ENCODE measurements at places on chromosomes 2 and 18. TPM values are rescaled to one million over a fixed set of nuclear protein-coding genes. Genes with fewer than 3 reads are reported as not detected.

Gene C1GALT1C1L
- 1.8 TPM for polyA plus RNA-seq

Gene ITGA4
- 0.39 TPM for polyA plus RNA-seq

Gene C2orf42
- polyA plus RNA-seq = 5.6 TPM

Gene CNTNAP5
- polyA plus RNA-seq = not detected

Gene CDH7
- not detected for polyA plus RNA-seq

Gene KIDINS220
- polyA plus RNA-seq = 26.9 TPM

Gene SLC4A5
- 2.3 TPM for polyA plus RNA-seq

Gene RTP5
- 0.15 TPM for polyA plus RNA-seq

Gene BOLL
- not detected for polyA plus RNA-seq

Gene SULT1C2
- 1.4 TPM for polyA plus RNA-seq

Gene ALPG
- not detected for polyA plus RNA-seq

Gene CDKL4
- not detected for polyA plus RNA-seq

Gene MARS2
- polyA plus RNA-seq = 5.0 TPM

Gene DYNAP
- not detected for polyA plus RNA-seq

Gene RABL2A
- 3.5 TPM for polyA plus RNA-seq

Gene CYP1B1
- 7.9 TPM for polyA plus RNA-seq

Gene PID1
- 4.6 TPM for polyA plus RNA-seq

Gene ERBB4
- polyA plus RNA-seq = 1.4 TPM

Gene VWC2L
- polyA plus RNA-seq = not detected

Gene CAPG
- 17.1 TPM for polyA plus RNA-seq

Gene CROCC2
- not detected for polyA plus RNA-seq

Gene SERPINB2
- polyA plus RNA-seq = 0.12 TPM

Gene GRHL1
- polyA plus RNA-seq = 0.29 TPM

Gene CTLA4
- 0.13 TPM for polyA plus RNA-seq

Gene NT5DC4
- not detected for polyA plus RNA-seq

Gene ECEL1
- polyA plus RNA-seq = not detected

Gene MROH2A
- polyA plus RNA-seq = not detected

Gene ASPRV1
- polyA plus RNA-seq = 1.0 TPM

Gene FEV
- polyA plus RNA-seq = not detected

Gene C2orf66
- 0.03 TPM for polyA plus RNA-seq

Gene LYPD1
- polyA plus RNA-seq = 0.64 TPM

Gene SERPINB4
- polyA plus RNA-seq = not detected

Data from heart right ventricle (tissue), 16 donors.